ENCODE measurements at places on chromosomes 6 and 20. TPM values are rescaled to one million over a fixed set of nuclear protein-coding genes. Genes with fewer than 3 reads are reported as not detected.

DNA sequence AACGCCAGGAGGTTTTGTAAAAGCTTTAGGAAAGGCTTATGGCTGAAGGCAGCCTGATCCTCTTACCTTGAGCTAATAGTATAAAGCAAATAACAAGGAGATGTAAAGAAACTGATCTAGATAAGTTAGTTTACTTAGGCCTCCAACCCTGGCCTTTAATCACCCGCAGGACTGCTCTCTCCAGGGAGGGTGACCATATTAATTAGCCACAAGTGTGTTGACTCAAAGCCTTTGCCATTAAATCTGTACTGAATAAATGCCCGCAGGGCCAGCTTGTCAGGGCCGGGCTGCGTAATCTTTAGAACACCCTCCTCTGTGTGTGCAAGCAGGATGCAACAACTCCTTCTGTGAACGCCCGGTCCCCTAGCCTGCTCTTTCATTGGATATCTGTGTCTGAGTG, 6.1 kb upstream of the PRSS16 start:
- no peak overlapping the region for H3K4me3 ChIP-seq
- H3K27me3 ChIP-seq = peaks cover 88% of the 10 kb centered on the region
- no peak overlapping the region for H3K27ac ChIP-seq
- no peaks in the 10 kb centered on the region for H3K36me3 ChIP-seq
- no peaks in the 10 kb centered on the region for H3K4me1 ChIP-seq

- H3K27ac ChIP-seq = no peak overlapping the region
- no peaks in the 10 kb centered on the region for H3K4me1 ChIP-seq
- no peaks in the 10 kb centered on the region for H3K27me3 ChIP-seq
- no peak for DNase-seq
- H3K4me3 ChIP-seq = no peak overlapping the region
These were observed 240.9 kb upstream of the RNF217 start for GRCh38 chr6:124721331-124721730.

- no peaks in the 10 kb centered on the region for H3K27me3 ChIP-seq
- peaks cover 3% of the 10 kb centered on the region for H3K36me3 ChIP-seq
- no peak for DNase-seq
These were observed 76.0 kb downstream of the EZR start for GRCh38 chr6:158743033-158743651.

The HTR1E gene
- total RNA-seq = not detected
